ENCODE measurements at places on chromosomes 2 and 18.

DNA sequence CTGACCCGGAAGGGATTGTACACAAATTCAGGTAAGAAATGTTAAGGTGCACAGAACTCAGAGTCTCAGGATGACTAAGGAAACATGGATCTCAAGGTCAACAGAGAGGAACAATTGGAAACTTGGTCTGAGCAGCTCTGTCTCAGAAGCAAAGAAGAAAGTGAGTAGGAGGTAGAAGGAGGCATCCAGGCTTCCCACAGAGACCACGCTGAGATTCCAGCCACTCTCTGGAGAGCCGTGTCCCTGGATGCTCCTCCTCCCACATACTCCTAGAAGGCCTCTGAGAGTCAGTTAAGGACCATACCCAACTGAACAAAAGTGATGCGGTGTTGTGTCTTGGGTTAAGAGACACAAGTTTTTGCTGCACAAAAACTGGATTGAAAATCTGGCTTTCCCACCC lies 8.6 kb upstream of the PLB1 start:
- no peak for DNase-seq

DNA sequence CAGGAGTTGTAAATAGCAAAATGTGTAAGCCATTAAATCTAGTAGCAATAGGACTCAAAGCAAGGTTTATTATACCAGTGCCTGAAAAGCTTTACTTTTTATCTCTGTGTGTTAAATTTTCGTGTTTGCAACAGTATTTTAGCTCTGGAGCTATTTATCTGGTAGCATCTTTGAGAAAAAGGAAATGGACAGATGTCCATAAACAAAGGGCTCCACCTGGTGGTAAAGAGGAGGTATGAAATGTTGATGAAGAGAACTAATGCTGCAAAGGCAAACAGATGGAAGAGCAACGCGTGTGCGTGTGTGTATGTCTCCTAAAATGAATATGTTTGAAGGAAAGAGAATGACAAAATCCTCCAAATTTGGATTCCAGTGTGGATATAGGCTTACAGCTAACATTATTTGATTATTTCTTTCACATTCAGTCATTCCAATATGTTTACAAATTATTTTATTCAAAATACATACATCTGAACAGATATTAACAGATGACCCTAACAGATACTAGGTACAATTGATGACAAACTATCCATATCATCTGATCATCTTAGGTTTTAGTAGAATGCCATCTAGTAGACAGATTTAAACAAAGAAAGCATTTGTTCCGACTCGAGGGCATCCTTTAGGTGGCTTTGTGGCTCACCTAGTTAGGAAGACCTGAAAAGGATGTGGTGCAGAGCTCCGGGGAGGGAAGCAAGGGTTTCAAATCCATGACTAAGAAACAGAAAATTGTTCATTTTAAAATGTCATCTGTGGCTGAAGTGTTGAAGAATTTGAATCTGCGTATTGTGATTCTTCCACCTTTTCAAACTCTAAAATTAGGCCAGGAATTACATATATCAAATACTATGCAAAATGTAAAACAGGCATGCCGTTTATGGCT lies 383.3 kb downstream of the MTX2 start:
- peak; percentile 45 for DNase-seq

DNA sequence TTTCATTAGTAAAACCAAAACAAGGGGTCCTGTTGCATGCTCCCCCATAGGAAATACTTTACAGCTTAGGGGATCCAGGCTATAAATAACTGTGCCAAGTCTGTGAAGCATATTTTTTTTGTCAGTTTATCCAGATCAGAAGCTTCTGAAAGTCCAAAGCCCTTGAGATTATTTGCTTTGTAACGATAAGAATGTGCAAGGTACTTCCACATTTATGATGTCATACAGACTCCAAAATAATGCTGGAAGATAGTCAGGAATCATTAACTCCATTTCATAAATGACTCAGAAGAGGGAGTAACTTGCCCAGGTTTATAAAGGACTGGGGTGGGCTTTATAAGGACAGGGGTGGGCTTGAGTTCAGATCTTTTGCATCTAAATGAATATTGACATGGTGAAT lies 29.3 kb downstream of the RDH14 start:
- no peak for DNase-seq

GRCh38 chr2:1421731-1422130 lies 8.5 kb downstream of the TPO start:
- DNase-seq: no peak

GRCh38 chr2:28413152-28413898 lies 20.7 kb downstream of the FOSL2 start:
- no peak for DNase-seq

DNA sequence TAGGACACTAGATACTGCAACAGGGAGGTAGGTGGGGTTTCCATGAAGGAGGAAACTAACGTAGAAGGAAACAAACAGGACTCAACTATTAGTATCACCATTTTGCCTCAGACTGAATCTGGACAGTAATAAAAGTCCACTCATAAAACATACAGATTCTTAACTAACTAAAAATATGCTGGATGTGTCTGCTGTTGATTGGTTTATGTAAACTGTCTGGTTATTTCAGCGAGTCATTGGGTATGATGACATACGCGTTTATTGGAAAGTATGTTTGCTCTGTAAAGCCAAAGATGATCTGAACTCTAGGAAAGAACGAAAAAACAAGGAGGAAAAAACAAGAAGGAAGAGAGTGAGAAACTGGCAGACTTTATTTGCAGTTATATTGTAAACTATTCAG lies 1816.1 kb upstream of the LRRTM1 start:
- DNase-seq: no peak

DNA sequence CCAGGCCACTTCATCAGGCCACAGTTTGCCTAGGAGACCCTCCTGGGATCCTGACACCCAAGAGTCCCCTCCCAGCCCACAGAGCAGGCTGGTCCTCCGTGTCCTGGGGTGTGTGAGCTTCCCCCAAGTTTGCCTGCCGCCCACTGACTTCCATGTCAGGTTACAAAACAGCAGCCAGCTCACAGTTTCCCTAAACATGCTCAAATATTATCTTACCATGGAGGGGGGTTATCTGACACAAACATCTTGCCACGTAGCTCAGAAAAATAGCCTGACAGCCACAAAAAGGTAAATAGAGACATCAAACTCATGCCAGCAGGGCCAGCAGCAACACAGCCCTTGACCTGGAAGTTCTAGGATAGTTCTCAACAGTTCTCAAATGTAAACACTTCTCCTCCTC lies 346.5 kb downstream of the TNS1 start:
- no peak for DNase-seq

DNA sequence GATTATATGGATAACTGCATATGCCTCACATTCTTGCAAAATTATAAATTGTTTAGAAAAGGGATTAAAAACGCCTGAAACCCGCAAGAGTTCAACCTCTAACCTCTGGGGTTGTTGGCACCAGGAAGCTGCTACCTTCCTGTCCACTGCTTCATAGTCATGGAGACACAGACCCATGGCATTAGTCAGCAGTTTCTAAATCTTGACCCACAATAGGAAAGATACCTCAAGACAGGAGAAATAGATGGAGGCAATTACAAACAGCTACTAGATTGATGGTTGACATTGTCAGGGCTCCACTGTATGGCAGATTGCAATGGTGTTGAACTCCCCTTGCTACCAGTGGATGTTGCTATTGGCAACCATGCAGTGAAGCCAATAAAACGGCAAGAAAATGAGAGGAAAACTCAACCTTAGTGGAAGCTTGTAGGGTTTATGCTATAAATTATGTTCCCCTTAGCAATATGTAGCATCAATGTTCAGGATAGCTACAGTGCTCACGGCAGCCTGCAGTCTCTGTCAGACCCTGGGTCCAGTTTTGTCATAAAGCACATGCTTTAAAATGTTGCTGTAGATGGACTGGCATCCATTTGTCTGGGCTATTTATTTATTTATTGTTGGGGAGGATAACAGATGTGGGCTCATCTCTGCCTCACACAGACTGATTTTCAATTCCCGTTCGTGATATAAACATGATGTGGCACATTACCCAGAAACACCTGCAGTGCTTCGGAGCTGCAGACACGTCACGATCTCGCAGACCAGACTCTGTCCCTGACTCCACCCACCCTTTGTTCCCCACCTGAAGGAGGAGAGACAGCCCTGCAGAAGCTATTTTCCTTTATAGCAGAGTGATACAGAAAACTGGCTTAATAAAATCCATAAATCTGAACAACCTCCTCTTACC lies 233.4 kb downstream of the AGPS start:
- DNase-seq: peak; percentile 27

DNA sequence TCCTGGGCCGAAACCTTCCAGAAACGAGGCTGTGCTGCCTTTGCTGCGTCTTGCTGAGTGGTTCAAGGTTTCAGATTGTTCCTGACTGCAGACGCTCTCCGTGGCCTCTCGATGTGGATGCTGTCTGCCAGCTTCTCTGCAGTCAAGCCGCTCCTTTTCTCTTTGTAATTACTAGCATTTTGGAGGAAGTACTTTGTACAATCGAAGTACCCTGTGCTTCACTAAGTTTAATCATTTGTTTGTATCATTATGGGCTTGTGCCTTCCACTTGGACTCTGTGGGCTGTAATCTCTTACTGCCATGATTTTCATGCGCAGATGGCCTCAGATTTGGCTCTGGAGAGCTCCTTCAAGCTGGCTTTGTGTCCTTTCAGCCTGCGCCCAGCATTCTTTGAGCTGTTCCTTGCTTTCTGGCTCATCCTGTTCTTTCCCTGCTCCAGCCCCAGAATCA lies 49.3 kb downstream of the TRAF3IP1 start:
- no peak for DNase-seq
